ENCODE measurements at places on chromosomes 12 and 14. TPM values are rescaled to one million over a fixed set of nuclear protein-coding genes. Genes with fewer than 3 reads are reported as not detected.

GRCh38 chr14:105885561-105886320, 359.4 kb downstream of the TMEM121 start:
- no peak overlapping the region for H3K4me3 ChIP-seq
- peak; percentile 57 for DNase-seq
- no peaks in the 10 kb centered on the region for H3K27me3 ChIP-seq

DNA sequence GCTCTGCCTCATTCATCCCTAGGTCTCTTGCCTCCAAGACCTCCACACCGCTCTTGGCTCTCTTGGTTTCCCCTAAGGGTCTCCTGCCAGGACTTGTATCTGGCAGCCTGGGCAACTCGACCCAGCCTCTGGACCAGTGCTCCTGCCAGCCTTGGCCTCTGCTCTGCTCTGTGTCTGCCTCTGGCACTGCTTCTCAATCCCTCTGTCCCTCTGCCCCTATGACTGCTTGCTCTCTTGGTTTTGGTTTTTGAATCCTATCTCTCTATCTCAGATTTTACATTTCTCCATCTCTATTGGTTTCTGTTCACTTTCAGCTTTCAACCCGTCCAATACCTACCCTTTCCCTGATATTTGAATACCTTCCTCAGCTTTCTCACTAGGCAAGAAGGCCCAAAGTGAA, 6.3 kb downstream of the ITGA5 start:
- DNase-seq: no peak
- H3K4me1 ChIP-seq: peaks cover 61% of the 10 kb centered on the region
- peak overlapping the region; percentile 23 for H3K4me3 ChIP-seq

DNA sequence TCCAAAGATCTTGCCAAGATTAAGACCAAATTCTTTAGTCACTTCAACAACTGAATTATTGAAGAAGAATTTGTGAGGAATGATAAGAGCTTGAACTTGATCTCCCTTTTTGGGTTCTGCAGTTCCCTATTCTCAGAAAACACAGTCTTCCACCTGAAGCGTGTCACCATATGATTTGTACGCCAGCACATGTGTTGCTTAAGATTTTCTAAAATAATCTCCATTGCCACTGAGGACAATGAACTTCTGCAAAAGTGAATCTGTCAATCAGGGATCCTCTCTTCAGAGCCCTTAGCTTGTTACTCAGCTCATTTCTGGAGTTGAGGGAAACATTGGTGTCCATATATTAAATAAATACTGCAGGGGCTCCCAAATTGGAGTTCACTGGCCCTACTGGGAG, 4.2 kb upstream of the SPIC start:
- no peak overlapping the region for H3K27ac ChIP-seq
- no peaks in the 10 kb centered on the region for H3K4me1 ChIP-seq
- H3K36me3 ChIP-seq: no peaks in the 10 kb centered on the region
- H3K4me3 ChIP-seq: no peak overlapping the region
- DNase-seq: no peak

GRCh38 chr12:119301379-119301778, 33.1 kb upstream of the CCDC60 start:
- DNase-seq: no peak
- no peak overlapping the region for H3K27ac ChIP-seq
- no peak overlapping the region for H3K4me3 ChIP-seq
- no peaks in the 10 kb centered on the region for H3K4me1 ChIP-seq
- no peaks in the 10 kb centered on the region for H3K27me3 ChIP-seq

GRCh38 chr14:104443391-104444158, 136.0 kb upstream of the C14orf180 start:
- DNase-seq: peak; percentile 59
- no peak overlapping the region for H3K4me3 ChIP-seq
- H3K27ac ChIP-seq: no peak overlapping the region
- no peaks in the 10 kb centered on the region for H3K4me1 ChIP-seq

DNA sequence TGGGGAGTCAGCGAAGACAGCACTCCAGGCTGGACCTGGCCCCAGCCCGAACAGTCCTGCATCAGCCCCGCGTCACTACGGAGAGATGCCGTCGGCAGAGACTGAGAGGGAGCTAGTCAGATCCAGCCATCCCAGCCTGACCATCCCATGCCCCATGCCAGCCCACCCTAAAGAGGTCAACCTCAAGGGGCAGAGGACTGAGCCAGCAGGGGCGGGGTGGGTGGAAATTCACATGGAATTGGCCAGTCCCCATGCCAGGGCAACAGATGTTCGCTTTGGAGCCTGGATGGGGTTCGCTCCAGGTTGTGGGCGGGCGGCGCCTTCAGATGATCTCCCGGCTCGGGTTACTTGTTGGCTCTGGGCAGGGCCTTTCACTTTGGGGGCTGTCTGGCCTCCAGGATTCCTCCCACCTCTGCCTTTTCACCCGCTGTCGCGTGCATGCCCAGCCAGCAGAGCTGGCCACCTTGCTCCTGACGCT, 154.3 kb downstream of the TSPAN9 start:
- H3K27ac ChIP-seq: no peak overlapping the region
- DNase-seq: no peak
- H3K4me3 ChIP-seq: no peak overlapping the region

DNA sequence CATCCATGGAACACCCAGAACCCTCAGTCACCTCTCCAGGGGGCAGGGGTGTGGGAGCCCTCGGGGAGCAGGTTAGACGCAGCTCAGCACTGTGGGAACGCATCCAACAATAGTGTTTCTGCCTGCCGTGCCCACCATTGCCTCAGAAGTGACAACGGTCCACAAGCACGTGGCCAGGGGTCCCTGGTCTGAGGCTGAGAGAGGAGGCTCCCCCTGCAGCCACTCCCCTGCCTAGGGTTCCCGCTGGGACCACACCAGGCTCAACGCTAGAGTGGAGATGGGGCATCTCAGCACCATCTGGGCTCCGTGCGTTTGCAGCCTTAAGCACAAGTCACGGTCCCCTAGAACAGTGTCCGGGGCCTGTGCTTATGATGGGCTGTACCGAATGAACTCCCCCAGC, 62.7 kb downstream of the TESC start:
- H3K4me3 ChIP-seq: no peak overlapping the region
- H3K27me3 ChIP-seq: peaks cover 40% of the 10 kb centered on the region
- no peaks in the 10 kb centered on the region for H3K36me3 ChIP-seq
- no peak overlapping the region for H3K27ac ChIP-seq

- no peak for DNase-seq
- H3K36me3 ChIP-seq: no peaks in the 10 kb centered on the region
- no peak overlapping the region for H3K27ac ChIP-seq
- no peak overlapping the region for H3K4me3 ChIP-seq
Measured at GRCh38 chr12:79629561-79629960, 61.2 kb downstream of the PAWR start.

NEUROD4 gene
- not detected for total RNA-seq

BCL2L14 gene
- not detected for total RNA-seq

All from osteoblast (primary cell).